ENCODE measurements at places on chromosomes 3 and 15.

DNA sequence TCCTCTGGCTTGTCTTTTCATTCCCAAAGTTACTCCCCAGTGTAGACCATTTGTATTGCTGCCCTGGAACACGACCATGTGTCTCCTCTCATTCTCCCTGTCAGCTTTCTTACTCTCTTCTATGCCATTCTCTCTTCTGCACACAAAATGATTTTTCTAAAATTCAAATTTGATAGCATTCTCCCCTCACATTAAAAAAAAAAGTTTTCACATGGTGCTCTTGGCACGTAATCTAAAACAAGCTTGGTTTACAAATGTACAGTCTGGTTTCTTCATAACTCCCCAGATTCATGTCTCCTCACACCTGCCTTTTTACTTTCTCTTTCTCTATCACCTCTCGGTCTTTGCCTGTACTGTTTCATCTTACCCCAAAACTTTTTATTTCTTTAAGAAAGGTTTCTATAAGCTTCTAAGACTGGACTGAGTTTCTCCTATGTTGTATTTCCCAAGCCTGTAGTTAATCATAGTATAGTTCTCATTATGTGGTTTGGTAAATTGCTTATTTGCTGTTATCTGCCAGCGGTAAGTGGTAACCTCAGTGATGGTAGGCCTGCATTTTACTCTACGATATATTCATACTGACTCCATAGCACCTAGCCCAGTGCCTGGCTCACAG lies 31.2 kb downstream of the BCHE start:
- DNase-seq = no peak

DNA sequence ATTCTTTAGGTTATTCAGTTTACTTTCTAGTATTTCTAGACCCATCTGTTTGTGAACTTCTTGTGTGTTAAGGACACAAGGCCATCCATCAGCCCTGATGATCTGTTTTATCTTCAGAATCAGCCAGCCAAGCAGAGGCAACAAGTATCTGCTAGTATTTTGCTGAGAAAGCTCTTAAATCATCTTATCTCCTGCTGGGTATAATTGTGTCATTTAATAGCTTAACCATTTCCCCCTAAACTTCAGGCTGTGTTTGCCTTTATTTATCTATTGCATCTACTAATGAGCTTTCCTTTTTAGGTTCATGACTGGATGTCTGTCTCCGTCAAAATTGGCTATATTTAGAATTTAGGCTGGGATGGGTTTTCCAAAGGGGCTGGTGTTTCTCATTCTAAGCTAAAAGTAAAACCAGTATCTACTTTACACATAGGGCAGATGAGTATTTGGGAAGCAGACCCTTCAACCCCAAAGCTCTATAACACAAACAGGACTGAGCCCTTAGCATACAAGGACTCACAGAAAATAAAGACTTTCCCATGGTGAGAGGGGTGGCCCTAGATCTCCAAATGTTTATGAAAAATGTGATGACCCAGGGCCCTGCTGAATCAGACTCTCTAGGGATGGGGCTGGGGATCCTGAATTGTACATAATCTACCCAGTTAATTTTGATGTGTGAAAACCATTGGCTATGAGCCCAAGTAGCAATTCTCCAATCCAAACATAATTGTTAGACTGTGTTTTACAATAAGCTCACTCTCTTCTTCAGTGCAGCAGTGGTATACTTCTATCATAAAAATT lies 65.3 kb upstream of the PSMD6 start:
- DNase-seq = no peak

GRCh38 chr15:31306426-31307269 lies 20.0 kb upstream of the KLF13 start:
- DNase-seq = no peak

DNA sequence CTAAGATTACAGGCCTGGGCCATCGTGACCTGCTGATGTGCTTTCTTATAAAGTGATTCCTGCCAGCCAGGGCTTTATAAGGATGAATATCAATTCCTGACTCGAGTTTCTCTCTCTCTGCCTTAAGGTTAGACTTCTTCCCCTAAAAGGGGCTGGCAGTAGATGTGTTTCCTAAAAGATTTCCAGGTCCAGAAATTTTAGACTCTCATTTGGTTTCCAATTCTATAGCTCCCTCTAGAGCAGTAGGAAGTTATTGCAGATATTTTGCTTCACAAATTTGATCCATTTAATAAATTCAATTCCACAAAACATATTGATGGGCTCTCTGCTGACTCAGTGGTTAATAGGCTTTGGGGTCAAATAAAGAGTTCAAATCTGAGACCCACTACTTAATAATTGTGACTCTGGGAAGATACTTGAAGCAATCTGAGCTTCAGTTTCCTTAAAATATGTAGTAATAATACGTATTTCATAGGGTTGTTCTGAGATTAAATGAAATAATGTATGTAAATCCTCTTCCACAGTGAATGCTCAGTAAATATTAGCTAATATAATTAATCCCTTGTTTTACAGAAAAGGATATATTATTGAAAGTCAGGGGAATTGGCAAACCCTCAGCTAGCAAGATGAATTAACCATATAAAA lies 2.1 kb downstream of the TRIM69 start:
- no peak for DNase-seq

DNA sequence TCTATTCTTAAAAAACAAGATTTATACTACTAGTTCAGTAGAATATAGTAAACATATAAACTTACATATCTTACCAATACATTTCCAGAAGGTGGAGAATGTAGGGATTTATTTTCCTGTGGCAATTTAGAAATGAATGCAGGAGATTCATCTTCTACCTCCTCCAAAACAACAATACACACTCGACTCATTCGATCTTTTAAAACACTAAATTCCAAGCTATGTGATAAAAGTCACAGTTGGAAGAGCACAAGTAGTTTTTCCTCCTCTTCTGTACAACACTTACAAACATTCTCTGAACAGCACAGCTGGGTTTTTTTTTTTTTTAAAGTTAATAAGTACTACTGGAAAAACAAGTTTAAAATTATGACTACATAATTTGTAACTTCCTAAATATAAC lies 1.4 kb downstream of the ANKRD28 start:
- no peak for DNase-seq

GRCh38 chr15:39219608-39220007 lies 361.3 kb upstream of the THBS1 start:
- DNase-seq = no peak

DNA sequence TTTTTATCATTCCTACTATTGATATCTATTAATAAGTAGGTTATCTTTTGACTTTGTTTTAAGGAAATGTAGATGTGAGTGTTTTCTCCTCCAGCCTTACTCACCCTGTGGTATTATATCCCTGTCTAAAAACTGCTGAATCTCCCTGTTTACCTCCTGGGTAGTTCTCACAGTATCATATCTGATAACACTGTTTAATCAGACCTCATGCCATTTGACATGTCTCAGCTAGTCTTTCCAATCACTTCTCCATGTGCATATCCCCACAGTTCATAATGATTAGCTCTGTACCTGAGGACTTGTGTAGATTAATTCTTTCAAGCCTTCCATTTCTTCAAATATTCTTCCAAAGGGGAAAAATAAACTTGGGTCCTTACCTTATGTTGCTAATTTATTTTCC lies 30.7 kb downstream of the DUOX2 start:
- no peak for DNase-seq

DNA sequence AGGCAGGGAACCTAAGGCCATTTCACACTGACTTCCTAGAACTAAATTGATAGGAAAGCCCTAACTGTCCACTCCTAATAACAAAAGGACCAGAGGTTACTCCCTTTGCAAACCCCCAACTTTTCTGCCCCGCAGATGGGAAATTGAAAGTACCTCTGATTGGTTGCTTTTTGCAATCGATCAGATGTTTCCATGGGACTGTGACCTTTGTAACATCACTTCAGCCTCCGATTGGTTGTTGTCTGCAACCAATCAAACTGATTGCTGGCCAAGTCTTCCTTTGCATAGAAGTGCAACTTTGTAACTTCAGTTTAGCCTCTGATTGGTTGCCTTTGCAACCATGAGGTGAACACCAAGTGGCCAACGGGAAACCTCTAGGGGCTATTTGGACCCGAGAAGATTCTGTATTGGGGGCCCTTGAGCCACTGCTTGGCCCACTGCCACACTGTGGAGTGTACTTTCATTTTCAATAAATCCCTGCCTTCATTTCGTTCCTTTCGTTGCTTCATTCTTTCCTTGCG lies 11.3 kb upstream of the KNL1 start:
- no peak for DNase-seq

DNA sequence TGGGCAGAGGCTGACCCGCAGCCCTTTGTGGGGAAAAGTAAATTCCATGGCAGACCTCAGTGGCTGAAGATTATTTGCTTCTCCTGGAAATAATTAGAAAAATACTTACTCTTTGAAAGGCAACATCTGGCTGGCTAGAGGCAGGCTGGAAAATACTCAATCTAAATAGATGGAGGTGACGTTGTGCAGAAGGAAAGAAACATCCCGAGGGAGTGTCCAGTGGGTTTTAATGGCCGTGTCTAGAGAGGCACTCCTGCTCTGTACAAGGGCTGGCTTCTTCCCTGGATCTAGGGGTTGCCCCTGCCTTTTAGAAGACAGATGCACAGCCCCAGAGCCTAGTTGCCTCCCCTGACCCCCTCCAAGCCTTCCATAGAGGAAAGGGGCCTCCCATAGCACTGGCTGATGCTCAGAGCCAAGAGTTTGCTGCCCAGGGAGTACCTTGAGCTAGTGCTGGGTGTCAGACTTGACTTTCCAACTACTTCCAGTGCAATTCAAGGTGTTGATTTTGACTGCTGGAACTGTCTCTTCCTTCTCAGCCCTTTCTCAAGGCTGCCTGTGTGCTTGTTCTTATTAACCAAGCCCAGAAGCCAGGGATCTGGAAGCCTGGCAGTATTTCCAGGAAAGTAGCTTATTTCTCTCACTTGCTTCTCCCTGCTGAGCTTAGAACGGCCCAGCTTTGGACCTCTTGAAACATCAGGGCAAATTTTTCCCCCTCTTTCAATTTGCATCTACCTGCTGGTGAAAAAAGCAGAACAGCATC lies 27.4 kb downstream of the CGNL1 start:
- DNase-seq = no peak

- DNase-seq = no peak
These were observed 123.5 kb downstream of the SLCO3A1 start for GRCh38 chr15:91976966-91977365.

DNA sequence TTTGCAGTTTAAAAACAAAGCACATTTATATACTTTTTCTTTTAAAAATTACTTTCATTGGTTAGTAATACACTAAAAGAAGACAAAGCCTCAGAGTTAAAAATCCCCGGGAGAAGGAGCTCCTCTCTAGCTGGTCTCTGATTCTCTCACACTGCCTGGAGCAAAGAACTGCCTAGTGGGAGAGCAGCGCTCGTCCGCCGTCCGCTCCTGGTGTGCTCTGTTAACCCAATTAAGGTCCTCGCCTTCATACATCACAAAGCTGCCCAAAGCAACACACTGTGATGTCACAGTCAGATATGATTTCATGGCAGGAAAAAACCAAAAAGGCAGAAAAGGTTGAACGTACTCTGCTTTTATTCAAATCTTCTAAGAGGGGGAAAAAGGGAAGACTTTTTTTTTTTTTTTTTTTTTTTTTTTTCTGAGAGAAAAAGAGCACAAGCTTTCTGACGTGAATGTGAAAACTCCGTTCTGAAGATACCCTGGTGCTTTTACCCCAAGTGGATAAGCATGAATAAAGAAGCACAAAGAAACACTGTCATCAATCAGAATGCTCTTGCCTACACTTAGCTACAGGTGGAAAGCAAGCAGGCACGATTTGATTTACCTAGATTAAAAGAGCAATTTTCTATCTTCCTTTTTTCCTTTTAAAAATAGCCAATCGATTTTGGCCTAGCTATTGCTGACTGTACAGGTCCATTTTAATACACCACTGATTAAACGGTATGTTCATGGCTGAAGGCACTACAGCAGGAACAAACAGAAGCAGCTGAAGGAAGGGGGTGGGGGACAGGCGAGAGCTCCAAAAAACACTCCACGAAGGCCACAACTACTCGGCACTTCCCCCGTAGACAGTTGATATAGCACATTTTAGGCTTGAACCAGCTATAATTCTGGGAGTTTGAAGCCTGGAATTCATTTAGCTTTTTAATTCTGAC lies 115.2 kb downstream of the TIGIT start:
- DNase-seq = no peak

- DNase-seq = no peak
These were observed 773.1 kb downstream of the AGBL1 start for GRCh38 chr15:86852741-86853140.

- no peak for DNase-seq
These were observed 639 bp downstream of the SPICE1 start for GRCh38 chr3:113514265-113514769.

DNA sequence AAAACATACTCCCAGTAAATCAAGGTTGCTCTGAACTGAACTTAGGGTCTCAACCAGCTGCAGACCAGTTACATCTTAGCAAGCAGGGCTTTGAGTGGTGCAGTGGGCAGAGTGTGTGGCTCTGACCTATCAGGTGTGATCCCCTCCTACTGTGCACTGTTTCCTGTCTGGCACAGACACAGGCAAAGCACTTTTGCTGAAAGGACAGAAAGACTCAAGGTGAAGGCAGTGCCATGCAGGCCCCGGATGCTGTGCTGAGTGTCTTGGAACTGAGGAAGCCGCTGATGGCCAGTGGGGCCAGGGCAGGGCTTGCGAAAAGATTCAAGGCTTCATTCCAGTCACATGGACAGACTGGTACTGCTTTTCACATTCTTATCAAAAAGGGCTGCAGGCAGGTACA lies 85.2 kb downstream of the CACNA1D start:
- DNase-seq = no peak

DNA sequence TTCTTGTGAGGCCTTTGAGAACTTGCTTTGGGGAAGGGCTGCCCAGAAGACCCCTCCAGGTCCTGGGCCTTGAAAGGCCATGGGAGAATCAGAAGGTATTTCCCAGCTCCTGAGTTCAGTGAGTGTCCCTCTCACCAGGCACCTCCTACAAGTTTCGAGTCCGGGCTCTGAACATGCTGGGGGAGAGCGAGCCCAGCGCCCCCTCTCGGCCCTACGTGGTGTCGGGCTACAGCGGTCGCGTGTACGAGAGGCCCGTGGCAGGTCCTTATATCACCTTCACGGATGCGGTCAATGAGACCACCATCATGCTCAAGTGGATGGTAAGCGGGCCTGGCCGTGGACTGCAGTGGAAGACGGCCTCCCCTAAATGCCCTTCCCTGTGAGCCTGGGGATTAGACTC lies 68.3 kb downstream of the BOC start:
- no peak for DNase-seq

DNA sequence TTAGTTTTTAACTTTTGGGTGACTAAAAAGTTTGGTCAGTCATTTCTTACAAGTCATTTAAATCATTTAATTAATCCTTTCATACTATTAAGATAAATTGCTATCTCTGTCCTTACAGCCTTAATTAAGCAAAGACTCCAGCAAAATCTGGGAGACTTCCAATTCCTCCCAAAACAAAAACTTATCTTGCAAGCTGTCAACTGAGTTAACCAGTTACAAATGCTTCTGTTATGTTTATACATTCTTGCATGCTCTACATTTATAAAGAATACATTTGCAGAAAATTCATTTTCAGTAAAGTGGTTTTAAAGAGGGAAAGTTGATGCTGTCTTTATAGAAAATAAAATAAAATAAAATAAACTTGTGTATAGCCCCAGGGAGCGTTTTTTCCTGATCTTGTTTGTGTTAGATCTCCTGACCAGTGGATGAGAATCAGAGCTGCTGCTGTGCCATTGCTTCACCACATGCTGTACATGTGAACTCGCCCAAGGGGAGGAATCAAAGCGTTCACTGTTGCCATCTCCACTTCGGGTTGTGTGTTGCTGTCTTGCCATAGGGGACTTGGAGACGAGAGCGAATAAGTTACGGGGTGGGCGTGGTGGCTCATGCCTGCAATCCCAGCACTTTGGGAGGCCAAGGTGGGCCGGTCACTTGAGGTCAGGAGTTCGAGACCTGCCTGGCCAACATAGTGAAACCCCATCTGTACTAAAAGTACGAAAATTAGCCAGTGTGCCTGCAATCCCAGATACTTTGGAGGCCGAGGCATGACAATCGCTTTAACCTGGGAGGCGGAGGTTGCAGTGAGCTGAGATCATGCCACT lies 5.5 kb downstream of the CCR4 start:
- no peak for DNase-seq

All from activated CD4-positive, alpha-beta T cell treated with anti-CD3 and anti-CD28 coated beads, Interleukin-2, amount 50 U/mL, for 24 hours (primary cell).